Psoas muscle (tissue), 8 donors: ENCODE measurements at places on chromosomes 1 and 21. TPM values are rescaled to one million over a fixed set of nuclear protein-coding genes. Genes with fewer than 3 reads are reported as not detected.
A peak's percentile ranks its signal among the peaks of the same experiment; 100 is the strongest.

DNA sequence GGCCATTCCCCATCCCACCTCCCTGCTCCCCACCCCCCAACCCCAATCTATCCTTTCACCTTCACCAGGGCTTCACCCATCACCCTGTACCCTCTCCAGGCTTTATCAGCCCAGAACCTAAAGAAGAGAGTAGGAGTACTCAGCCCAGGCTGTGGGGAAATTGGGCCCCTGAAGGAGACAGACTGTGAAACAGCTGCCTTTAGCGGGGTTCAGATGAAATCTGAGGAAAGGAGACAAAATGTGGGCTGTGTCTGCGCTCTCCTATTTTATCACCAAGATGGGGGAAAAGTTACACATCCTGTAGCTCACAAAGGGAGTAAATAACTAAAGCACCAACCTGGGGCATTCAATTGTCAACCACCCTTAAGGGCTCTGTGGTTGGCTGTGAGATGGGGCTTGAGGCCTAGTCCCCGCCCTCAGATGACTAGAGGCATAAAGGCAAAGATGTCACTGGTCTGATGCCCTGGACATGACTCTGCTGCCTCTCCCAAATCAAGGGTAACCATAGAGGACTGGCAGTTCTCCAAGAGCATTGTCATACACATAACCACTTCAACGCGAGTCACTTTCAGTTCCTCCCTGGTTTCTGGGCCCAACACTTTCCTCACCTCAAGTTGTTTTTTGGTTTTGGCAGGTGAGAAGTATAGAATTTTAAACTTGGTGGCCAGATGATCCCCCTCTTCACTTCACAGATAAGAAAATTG lies 30.0 kb downstream of the SLC27A3 start:
- DNase-seq, result peak; percentile 34

DNA sequence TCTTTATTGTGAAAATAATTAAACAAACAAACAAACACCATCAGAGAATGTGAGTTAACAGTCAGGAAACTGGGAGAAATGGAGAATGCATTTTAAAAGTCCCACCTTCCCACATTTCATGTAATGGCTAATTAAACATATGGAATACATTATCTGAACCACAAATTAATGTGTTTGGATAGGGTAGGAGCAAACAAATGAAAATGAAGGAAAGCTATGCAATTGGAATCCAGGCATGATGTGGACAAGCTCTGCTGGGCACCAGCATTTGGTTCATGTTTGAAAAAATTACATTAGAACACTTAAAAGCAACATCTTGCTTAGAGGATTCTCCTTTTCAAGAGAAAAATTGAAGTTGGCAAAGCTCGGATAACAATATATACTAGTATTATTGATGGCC lies 628.1 kb downstream of the LMO4 start:
- DNase-seq, result no peak

GRCh38 chr21:45525153-45525909 lies 16.9 kb downstream of the SLC19A1 start:
- peak; percentile 50 for DNase-seq

COL6A1 gene
- polyA plus RNA-seq, result 29.4 TPM

DNA sequence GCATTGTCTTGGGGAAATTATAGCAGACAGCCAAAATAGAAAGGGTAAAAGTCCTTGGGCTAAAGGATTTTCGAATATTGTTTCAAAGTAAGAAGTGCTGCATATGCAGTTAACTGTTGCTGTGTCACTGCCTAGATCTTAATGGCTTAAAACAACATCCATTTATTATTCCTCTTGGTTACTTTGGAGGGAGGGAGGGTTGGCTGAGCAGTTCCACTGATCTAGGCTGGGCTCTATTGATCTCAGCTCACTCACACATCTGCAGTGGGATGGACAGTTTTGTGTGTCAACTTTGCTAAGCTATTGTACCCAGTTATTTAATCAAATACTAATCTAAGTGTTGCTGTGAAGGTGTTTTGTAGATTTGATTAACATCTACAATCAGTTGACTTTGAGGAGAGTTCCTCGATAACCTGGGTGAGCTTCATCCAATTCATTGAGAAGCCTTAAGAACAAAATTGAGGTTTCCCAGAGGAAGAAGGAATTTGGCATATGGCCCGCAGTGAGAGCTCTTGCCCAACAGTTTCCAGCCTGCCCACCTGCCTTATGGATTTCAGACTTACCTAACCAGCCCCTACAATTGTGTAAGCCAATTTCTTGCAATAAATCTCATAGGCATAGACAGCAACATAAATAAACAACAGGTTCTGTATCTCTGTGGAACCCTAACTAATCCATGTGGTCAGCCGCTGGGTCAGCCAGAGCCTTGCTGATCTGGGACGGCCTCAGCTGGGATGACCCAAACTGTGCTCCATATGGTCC lies 187.3 kb downstream of the AK5 start:
- no peak for DNase-seq

DNA sequence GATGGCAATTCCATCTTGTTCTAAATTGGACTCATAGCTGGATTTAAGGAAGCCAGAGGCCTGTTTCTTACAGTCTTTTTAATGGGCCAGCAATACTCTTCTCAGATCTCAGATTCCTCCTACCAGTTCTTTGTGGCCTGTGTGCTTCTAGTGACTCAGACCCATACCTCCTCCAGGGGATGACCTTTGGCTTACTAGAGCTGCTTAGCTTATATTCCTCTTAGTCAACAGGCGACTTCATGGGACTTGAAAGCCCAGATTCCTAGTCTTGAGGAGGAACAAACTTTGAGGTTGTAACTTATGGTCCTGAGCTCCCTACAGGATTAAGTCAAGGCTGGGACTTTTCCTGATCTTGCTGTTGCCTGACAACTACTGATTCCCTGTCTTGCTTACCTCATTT lies 12.4 kb upstream of the PAPPA2 start:
- no peak for DNase-seq

GNG4 gene
- 0.04 TPM for polyA plus RNA-seq

PIK3CD gene
- polyA plus RNA-seq, result 0.52 TPM

GRCh38 chr1:173554541-173555250 lies 48.2 kb downstream of the SLC9C2 start:
- DNase-seq, result no peak

- no peak for DNase-seq
These were observed 13.4 kb downstream of the PROK1 start for GRCh38 chr1:110464340-110464739.

GRCh38 chr21:42563261-42563660 lies 49.6 kb downstream of the SLC37A1 start:
- DNase-seq, result no peak

GRCh38 chr1:46289976-46290375 lies 13.4 kb downstream of the LRRC41 start:
- DNase-seq, result no peak

PLA2G2D gene
- polyA plus RNA-seq, result not detected

CELF3 gene
- polyA plus RNA-seq, result not detected

- peak; percentile 21 for DNase-seq
These were observed at the start of gene SYT14 for GRCh38 chr1:209937996-209938959. TSS of gene SYT14 (plus strand) at chr1:209938217. CDS start at chr1:209938265, 48 bp downstream.

GRCh38 chr1:221473411-221473810 lies 268.5 kb downstream of the DUSP10 start:
- DNase-seq, result no peak

- DNase-seq, result no peak
These were observed 677 bp upstream of the BCL10 start for GRCh38 chr1:85276978-85277639.

- no peak for DNase-seq
These were observed 97.0 kb downstream of the OBSCN start for GRCh38 chr1:228304766-228305395.

DNA sequence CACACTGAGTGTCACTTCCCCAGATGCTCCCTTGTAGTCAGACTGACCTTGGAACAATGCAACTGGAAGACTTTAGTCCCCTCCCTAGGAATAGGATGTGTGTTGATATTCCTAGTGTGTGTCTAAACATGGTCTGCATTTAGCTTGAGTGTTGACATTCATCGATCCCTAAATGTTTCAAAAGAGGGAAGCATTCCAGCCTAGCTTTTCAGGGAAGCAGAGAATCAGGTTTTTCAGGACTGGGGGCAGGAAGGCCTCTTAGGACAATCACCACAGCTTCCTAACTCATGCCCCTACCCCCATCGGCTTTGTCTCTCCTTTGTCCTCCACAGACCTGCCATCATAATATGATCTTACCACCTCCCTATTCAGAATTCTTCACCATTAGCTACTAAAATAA lies 43.4 kb downstream of the NMNAT2 start:
- DNase-seq, result no peak
